ENCODE measurements at places on chromosomes 16 and 17. TPM values are rescaled to one million over a fixed set of nuclear protein-coding genes. Genes with fewer than 3 reads are reported as not detected.

MPV17L gene
- 3.5 TPM for polyA plus RNA-seq

PERCC1 gene
- 0.69 TPM for polyA plus RNA-seq

CCL2 gene
- polyA plus RNA-seq: 6.0 TPM

INCA1 gene
- polyA plus RNA-seq: 4.9 TPM

CCL4L2 gene
- polyA plus RNA-seq: 5.9 TPM

GRCh38 chr16:11208916-11209665, 46.9 kb downstream of the SOCS1 start:
- no peak overlapping the region for H3K4me3 ChIP-seq
- no peak for DNase-seq
- H3K4me1 ChIP-seq: no peaks in the 10 kb centered on the region
- no peaks in the 10 kb centered on the region for H3K27me3 ChIP-seq
- no peaks in the 10 kb centered on the region for H3K36me3 ChIP-seq

GRCh38 chr16:35798885-35799426, 2339.5 kb downstream of the TP53TG3F start:
- DNase-seq: no peak
- no peaks in the 10 kb centered on the region for H3K27me3 ChIP-seq

DNA sequence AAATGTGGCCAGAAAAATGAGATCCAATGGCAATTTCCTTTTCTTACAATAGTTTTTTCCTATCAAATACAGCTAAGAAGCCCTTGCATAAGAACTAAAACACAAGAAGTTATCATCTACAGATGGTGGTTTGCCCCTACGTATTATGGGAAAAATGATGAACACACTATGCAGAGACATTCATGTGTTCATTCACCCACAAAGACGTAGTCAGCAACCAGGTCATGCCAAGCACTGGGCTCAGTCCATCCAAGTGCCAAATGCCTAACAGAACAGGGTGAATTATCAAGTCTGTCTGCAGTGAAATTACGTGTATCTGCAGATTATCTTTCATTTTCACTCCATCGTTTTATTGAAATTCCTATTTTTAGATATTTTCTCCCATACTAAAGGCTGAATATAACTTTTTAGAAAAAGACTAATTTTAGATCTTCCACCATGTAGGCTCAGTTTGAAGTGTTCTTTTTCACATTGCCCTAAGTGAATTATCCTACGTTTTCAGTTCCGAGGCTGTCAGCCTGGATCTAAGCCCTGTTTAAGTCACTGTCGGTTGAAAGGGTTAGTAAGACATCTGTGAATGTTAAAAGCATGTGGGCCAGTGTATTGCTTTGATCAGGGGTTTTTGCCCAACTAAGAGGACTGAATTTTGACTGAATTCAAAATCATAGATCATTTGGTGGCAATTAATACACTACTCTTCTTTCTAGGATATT, 78.1 kb upstream of the DHX40 start:
- no peak for DNase-seq
- H3K27me3 ChIP-seq: no peaks in the 10 kb centered on the region
- H3K4me3 ChIP-seq: no peak overlapping the region
- H3K36me3 ChIP-seq: no peaks in the 10 kb centered on the region
- no peak overlapping the region for H3K27ac ChIP-seq
- no peaks in the 10 kb centered on the region for H3K4me1 ChIP-seq

- no peaks in the 10 kb centered on the region for H3K27me3 ChIP-seq
- no peak overlapping the region for H3K4me3 ChIP-seq
- H3K27ac ChIP-seq: peak overlapping the region; percentile 67
- peaks cover 24% of the 10 kb centered on the region for H3K4me1 ChIP-seq
Measured at GRCh38 chr17:75683583-75683982, 16.4 kb downstream of the SAP30BP start.

- DNase-seq: peak; percentile 78
- no peaks in the 10 kb centered on the region for H3K27me3 ChIP-seq
- H3K27ac ChIP-seq: no peak overlapping the region
- H3K36me3 ChIP-seq: peaks cover 66% of the 10 kb centered on the region
Measured at GRCh38 chr16:88743693-88744576, 37.6 kb downstream of the CTU2 start.

DNA sequence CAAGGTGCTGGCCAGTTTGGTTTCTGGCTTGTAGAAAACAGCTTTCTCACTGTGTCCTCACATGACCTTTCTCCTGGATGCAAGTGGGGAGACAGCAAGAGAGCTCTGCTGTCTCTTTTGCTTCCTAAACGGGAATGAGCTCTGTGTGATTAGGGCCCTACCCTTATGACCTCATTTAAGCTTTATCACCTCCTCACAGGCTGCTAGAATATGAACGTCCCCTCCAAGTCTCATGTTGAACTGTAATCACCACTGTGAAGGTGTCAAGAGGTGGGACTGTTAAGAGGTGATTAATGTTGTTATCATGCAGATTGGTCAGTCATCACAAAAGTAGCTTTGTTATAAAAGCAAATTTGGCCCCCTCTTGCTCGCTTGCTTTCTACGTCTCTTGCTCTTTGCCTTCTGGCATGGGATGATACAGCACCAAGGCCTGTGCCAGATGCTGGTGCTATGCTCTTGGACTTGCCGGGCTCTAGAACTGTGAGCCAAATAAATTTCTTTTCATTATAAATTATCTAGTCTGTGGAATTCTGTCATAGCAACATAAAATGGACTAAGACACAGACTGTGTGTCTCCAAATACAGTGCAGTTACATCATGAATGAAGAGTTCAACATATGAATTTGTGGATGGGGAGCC, 14.8 kb upstream of the POLR3E start:
- H3K4me3 ChIP-seq: no peak overlapping the region
- peaks cover 11% of the 10 kb centered on the region for H3K36me3 ChIP-seq
- H3K27ac ChIP-seq: no peak overlapping the region

- no peak overlapping the region for H3K4me3 ChIP-seq
- H3K36me3 ChIP-seq: no peaks in the 10 kb centered on the region
- H3K4me1 ChIP-seq: no peaks in the 10 kb centered on the region
- no peak for DNase-seq
- H3K27me3 ChIP-seq: peaks cover 14% of the 10 kb centered on the region
Measured at GRCh38 chr17:41718287-41718645, 6.1 kb downstream of the GAST start.

- no peak for DNase-seq
- no peaks in the 10 kb centered on the region for H3K36me3 ChIP-seq
- no peak overlapping the region for H3K27ac ChIP-seq
- no peak overlapping the region for H3K4me3 ChIP-seq
Measured at GRCh38 chr17:14351493-14351892, 50.6 kb downstream of the HS3ST3B1 start.

- DNase-seq: no peak
- H3K4me1 ChIP-seq: no peaks in the 10 kb centered on the region
- no peak overlapping the region for H3K27ac ChIP-seq
- no peaks in the 10 kb centered on the region for H3K36me3 ChIP-seq
- no peaks in the 10 kb centered on the region for H3K27me3 ChIP-seq
- no peak overlapping the region for H3K4me3 ChIP-seq
Measured at GRCh38 chr17:60322056-60322387, 69.9 kb downstream of the USP32 start.

- H3K4me1 ChIP-seq: no peaks in the 10 kb centered on the region
- no peak for DNase-seq
- H3K4me3 ChIP-seq: no peak overlapping the region
- no peaks in the 10 kb centered on the region for H3K36me3 ChIP-seq
- H3K27me3 ChIP-seq: no peaks in the 10 kb centered on the region
Measured at GRCh38 chr16:8199390-8199789, 390.9 kb downstream of the TMEM114 start.
